ENCODE measurements at places on chromosomes 6 and 20.

GRCh38 chr6:124490122-124490521 lies 472.1 kb upstream of the RNF217 start:
- DNase-seq, result no peak

GRCh38 chr20:51412333-51412871 lies 130.1 kb downstream of the NFATC2 start:
- peak; percentile 76 for DNase-seq

DNA sequence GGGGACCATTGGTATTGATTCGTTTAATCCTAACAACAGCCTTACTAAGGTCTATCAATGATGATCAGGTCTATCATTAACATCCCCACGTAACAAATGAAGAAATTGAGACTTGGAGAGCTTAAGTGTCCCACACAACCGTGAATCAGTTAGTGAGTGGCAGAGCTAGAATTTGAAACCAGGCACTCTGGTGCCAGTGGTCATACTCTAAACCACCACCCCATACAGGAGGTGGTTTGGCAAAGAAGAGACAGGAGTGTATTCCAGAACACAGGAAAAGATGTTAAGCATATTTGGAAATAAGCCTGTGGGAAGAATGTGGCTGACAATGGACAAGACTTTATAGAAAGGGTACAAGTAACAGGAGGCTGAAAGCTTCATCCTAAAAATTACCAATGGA lies 35.7 kb upstream of the MARCKS start:
- no peak for DNase-seq

GRCh38 chr6:165184192-165184979 lies 125.0 kb downstream of the C6orf118 start:
- no peak for DNase-seq

GRCh38 chr6:38725414-38726183 lies 10.5 kb downstream of the DNAH8 start:
- no peak for DNase-seq

DNA sequence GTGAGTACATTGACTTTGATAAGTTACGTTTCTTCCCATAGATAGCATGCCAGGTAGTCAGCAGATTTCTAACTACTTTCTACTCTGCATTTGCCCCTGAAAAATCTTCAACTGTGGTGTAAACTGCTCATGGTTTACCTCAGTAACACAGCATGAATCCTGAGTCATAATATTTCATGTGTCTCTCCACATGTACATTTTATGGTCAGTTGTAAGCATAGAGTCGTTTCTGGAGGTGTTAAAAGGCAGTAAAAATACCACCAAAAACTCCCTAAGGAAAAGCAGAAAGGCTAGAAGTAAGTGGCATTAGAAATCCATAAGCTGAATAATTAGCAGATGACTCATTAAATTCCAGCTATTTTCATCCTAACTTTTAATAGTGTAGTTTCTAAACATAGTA lies 4.1 kb upstream of the GPR63 start:
- no peak for DNase-seq

- no peak for DNase-seq
Measured at GRCh38 chr20:12413116-12413515, 495.4 kb downstream of the BTBD3 start.

Data from sigmoid colon (tissue), 7 donors.